ENCODE measurements at places on chromosomes 4 and X.

DNA sequence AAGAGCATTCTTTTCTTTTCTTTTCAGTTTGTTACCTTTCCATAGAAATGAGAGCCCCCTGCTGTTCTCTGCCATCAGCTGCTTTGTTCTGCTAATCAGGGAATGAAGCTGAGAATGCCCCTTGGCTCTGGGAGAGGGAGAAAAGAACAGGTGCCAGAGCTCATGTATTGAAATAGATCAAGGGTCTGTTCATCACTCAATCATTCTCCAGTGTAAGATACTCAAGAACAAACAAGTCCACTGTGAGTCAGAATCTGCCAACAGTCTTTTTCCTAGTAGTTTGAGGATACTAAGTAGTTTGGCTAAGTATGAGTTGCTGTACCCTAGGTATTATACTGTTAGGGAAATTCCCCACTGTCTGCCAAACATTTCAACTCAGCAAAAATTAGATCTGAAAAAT, 144.3 kb downstream of the RTL3 start:
- DNase-seq: no peak

GRCh38 chrX:129953881-129954280, 28.6 kb upstream of the BCORL1 start:
- DNase-seq: no peak

GRCh38 chr4:54661686-54662085, 3.9 kb downstream of the KIT start:
- DNase-seq: no peak

- no peak for DNase-seq
These were observed 58.6 kb upstream of the PAGE5 start for GRCh38 chrX:55161581-55161980.

DNA sequence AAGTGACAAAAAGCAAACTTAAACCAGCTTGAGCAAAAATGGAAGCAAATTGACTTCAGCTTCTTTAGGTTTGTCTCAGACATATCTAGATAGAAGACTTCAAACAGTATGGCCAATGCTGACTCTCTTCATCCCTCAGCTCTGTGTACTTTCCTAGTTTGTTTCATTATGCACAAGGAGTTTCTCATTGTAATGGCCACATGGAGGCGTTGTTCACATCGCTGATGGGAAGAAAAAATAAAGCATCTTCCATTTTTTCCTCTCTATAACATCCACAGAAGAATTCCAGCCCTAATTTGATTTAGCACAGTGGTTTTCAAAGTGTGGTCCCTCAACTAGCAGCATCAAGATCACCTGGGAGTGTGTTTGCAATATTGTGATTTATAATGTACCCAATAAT, 397.5 kb upstream of the PRKX start:
- DNase-seq: no peak

GRCh38 chr4:185660340-185660739, 125.0 kb upstream of the PDLIM3 start:
- no peak for DNase-seq

- DNase-seq: no peak
These were observed 600.7 kb downstream of the CCSER1 start for GRCh38 chr4:90727938-90728337.

GRCh38 chr4:20576861-20577260, 123.4 kb upstream of the PACRGL start:
- no peak for DNase-seq
